ENCODE measurements at places on chromosomes 16 and 17.

- DNase-seq: no peak
Measured at GRCh38 chr16:48905632-48906505, 295.9 kb upstream of the N4BP1 start.

- no peak for DNase-seq
Measured at GRCh38 chr17:40350689-40351358, 13.7 kb downstream of the GJD3 start.

- DNase-seq: no peak
Measured at GRCh38 chr17:34626121-34626681, 46.8 kb downstream of the TMEM132E start.

DNA sequence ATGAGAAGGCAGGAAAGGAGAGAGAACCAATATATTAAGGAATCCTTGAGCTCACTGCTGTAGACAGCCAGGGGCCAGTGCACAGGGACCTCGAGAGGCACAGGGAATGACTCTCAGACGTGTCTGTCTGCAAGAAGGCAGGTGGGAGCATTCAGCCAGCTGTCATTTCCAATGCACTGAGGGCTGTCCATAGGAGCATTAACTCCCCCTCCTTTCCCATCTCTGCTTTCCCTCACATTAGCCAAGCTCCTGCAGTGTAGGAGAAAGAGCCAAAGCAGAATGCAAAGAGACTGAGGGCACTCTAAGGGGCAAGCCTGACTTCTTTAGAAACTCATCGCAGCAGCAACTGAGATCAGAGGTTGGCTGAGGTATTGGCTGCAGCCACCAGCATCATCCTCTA, 218.3 kb downstream of the CDH13 start:
- no peak for DNase-seq

- no peak for DNase-seq
Measured at GRCh38 chr17:11221721-11222120, 19.3 kb upstream of the SHISA6 start.

DNA sequence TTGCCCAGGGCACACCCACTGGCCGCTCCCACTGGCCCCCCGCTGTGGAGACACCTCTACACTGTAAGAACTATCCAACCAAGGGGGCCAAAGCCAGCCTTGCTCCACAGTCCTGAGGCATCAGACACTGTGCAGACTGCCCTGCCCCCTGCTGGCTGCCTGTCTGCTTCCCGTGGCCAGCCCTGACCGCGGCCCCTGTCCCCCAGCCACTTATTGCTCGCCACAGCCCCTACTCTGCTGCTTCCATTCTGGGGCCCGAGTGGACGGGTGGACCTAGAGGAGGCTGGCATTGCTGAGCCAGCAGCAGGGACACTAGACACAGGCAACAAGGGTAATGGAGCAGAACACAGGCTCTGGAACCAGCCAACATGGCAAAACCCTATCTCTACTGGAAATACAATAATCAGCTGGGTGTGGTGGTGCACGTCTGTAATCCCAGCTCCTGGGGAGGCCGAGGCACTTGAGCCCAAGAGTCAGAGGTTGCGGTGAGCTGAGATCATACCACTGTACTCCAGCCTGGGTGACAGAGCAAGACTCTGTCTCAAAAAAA, 19.7 kb upstream of the LRRC37A3 start:
- DNase-seq: no peak

DNA sequence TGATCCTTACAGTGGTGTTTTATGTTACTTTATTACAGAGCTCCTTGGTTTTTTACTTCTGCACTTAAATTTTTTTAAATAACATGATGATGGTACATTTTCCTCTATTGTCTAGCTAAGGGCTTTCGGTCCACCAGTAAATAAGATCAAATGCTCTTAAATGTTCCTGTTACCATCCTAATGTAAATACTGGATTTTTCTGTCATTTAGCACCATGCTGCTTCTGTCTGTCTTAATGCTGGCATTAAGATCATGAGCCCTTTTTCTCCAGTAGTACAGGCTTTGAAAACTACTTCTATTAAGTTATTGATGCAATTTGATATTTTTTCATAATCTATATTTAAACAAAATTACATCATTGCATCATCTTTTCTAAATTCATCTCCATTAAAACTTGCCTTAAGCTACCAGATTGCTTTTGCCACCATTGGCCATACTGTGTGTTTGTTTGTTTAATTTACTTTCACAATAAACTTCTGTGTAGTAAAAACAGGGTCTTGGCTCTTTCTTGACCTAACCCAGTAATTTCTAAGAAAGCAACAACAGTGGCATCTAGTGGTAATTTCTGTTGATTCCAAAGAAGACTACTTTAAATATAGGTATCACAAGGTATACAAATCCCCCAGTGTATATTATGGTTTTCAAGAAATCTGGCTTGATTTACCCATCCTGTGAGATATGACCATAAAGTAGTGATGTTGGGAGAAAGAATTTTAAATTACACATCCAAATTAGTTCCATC, 9.0 kb upstream of the PHAF1 start:
- no peak for DNase-seq

- DNase-seq: no peak
Measured at GRCh38 chr17:12940699-12941098, 77.1 kb downstream of the ELAC2 start.

- no peak for DNase-seq
Measured at GRCh38 chr17:81037026-81037797, 2.3 kb downstream of the BAIAP2 start.

DNA sequence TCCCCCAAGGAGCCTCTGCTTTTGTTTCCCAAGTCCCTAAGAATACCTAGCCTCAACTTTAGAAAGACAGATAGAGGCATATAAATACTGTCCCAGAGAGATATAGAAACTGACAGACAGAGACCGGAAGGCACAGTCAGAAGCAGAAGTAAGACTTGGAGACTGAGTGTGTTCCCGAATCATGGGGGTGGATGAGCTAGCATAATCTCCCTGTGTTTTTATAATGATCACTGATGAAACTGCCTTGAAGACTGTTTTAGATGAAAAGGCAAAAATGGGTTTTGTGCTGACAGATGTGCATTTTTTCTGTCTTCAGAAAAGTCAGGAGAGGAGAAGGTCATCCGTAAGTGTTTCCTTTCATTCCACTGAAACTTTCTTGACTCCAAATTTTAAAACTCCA, 8.3 kb upstream of the PSMD3 start:
- DNase-seq: no peak

DNA sequence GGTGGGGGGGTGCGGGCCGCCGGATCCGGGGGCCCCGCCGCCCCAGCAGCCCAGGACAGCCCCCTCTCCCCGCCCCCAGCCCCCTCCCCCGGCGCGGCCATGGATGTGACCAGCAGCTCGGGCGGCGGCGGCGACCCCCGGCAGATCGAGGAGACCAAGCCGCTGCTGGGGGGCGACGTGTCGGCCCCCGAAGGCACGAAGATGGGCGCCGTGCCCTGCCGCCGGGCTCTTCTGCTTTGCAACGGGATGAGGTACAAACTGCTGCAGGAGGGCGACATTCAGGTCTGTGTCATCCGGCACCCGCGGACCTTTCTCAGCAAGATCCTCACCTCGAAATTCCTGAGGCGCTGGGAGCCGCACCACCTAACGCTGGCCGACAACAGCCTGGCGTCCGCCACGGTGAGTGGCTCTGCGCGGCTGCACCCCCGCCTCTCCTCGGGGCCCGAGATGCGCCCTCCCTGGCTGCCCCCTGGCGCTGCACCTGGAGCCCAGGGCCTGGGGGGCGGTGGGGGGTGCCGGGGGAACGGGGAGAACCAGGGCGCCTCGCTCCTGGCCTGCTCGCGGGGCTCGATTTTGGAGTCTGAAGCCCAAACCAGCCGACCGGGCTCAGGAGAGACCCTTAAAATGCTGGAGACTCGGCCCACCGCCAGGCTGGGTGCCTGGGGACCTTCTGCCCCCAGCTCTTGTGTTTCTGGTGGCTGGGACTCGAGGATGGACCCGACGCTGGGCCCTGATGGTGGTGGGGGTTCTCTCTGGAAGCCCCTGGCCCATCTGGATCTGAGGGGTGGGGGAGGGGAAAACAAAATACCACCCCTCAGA, 744 bp downstream of the CMIP start:
- DNase-seq: no peak

DNA sequence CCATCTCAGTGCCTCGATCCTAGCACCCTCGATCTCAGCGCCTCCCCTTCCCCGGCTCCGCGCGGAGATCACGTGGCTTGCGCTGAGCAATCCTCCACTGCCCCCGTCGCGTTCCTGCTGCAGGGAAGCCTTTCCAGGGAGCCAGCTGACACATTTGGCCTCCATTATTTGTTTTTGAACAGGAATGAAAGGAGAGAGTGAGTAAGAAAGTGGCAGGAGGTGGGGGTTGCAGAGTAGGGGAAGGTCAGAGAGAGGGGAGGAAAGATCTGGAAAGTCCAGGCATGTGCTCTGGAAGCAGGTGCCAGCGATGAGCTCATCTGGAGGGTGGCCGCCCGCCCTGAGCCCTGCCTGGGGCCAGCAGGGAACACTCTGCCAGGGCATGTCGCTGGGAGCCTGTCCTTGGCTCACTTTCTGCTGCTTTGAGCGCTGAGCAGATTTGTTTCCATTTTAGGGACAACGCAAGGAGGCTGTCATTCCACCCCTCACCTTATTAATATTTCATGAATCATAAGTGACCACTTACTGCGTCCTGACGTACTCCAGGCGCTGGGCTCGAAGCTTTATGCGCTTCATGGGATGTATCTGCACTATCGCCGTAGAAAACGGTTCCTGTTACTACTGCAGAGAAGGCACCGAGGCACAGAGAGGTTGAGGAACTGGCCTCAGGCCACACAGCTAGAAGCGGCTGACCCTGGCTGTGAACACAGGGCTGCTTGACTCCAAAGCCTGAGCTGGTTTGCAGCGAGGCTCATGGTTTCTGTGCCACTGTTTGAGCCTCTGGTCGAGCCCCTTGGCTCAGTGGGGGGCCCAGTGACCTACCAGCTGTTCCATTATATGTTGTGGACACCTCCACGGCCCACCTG, 283.1 kb downstream of the SEC14L1 start:
- DNase-seq: no peak

GRCh38 chr17:34800661-34801060, 160.6 kb downstream of the CCT6B start:
- DNase-seq: no peak

DNA sequence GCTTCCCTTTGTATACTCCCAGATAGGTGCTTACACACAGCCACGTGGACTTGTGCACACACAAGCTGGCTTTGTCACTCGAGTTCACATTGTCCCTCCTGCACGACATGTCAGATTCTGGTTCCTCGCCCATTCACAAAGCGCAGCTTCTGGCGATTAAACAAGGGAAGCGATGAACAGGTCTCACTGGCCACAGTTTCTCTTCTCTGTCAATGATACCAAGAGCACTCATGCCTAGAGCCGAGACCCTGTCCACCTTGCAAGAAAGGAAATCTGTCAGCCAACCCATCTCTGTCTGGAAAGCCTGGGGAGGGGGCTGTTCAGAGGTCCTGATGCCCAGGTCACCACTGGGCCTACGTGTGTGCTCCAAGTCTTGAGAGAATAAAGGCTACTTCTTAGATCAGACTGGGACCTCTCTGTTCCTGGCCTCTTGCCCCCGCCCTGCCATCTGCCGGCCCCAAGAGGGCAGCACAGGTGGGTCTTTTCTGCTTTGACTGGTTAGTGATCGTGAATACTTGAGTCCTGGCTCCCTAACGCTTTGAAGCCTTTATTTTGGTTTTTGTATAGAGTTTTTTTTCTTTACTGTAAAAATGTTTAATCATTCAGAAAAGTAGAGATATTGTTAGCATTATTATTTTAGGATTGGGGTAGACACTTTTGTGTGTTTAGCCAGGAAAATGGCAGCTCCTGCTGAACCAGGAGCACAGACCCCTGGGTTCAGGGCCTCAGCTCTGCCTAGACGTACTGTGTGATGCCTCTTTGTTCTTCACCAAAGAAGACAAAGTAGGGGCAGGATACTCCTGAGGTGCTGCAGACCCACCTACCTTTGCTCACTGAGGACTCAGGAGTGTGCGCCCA, 104.7 kb downstream of the MRM1 start:
- peak; percentile 20 for DNase-seq

DNA sequence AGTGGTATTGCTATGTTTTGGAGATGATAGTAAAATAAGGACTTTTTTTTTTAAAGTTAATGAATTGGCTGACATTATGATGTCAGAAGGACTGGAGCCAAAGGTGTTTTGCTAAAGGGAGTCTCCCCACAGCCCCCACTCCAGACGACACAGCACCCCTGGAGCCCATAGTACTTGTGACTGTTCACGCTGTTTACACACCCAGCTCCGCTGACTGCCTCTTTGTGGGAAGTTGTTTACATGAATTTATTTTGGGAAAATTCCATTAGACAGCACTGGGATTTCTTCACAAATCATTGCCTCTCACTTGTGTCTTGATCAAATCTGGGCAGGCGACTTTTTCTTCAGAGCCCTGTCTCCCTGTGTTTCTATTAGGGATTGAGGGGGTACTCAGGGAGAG, 108.6 kb downstream of the C17orf67 start:
- no peak for DNase-seq

DNA sequence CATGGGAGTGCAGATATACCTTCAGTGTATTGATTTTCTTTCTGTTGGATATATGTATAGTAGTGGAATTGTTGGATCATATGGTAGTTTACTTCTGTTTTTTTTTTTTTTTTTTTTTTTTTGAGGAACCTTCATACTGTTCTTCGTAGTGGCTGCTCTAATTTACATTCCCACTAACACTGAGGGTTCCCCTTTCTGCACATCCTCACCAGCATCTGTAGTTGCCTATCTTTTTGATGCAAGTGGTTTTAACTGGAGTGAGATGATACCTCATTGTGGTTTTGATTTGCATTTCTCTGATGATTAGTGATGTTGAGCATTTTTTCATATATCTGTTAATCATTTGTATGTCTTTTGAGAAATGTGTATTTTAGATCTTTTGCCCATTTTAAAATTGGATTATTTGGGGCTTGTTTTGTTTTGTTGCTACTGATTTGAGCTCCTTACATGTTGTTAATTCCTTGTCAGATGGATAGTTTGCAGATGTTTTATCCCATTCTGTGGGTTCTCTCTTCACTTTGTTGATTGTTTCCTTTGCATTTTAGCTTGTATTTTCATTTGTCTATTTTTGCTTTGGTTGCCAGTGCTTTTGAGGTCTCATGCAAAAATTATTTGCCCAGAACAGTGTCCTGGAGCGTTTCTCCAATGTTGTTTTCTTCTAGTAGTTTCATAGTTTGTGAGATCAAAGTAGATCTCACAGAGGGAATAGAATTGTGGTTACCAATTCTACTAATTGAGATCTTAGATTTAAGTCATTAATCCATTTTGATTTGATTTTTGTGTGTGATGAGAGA, 25.0 kb upstream of the BCAS3 start:
- DNase-seq: no peak

GRCh38 chr17:18004345-18004744, 31.7 kb downstream of the DRC3 start:
- DNase-seq: no peak

DNA sequence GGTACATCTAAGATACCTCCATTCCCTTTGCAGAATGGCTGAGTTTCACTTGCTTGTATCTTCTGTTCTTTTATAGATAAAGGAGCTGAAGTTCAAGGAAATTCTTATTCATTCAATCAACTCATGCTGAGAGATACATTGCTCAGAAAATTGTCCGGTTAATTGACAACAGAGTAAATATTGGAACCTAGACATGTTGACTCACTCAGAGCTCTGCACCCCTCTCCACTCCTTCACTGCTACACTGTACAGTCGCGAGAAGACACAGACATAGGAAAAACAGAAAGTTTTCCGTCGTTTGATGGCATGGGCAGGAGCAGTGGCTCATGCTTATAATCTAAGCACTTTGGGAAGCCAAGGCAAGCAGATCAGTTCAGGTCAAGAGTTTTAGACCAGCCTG, 690.5 kb upstream of the SOX9 start:
- DNase-seq: no peak
